ENCODE measurements at places on chromosomes 6 and 20.

DNA sequence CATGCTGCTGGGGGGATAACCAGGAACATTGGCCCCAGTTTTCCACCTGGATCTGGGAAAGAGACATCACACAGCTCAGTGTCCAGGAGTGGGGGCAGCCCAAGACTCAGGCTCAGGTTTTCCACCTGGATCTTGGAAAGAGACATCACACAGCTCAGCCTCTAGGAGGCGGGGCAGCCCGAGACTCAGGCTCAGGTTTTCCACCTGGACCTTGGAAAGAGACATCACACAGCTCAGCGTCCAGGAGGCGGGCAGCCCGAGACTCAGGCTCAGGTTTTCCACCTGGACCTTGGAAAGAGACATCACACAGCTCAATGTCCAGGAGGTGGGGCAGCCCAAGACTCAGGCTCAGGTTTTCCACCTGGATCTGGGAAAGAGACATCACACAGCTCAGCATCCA is 361.6 kb downstream of the THBS2 start:
- DNase-seq: no peak

DNA sequence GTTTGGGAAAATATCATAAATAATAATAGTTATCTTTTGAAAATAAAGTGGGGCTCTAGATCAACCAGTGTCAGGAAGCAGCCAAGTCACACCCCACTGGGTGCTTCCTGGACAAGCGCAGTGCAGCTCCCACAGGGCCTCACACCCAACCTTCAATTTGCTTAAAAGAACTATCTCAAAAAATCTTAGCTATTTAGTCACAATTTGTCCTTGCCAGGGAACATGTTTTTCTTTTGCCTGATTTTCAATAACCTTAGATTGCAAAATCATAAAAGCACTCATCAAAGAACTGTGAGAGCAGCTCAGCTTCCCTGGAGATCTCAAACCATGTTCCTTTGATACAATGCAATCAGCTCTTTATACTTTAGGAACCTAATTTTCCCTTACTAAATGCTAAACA is 1.6 kb upstream of the NCOA7 start:
- DNase-seq: no peak

DNA sequence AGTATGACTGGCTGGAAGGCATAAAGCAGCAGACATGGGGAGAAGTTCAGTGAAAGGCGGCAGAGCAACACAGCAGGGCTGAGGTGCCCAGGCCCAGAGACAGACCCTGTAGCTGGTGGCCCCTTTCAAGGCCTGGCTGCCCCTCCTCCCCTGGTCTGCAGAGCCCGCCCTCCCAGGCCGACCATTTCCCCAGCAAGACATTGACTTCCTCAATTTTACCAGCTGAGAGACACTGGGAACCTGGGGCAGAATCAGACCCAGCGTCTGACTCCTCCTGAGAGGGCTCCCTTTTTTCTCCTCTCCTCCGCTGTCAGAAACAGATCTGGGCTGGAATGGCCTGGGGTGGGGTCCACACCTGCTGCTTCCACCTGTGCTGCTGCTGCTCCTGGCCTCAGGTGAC is at the start of gene TREML4:
Gene TREML4, plus strand, starts transcription at position 254 of the 400 bp plus-strand sequence. Its CDS starts 79 bp downstream, at position 333.
- DNase-seq: no peak

- no peak for DNase-seq
Measured at GRCh38 chr6:76742919-76743318, 670.5 kb upstream of the IMPG1 start.

- no peak for DNase-seq
Measured at GRCh38 chr20:63254232-63254605, at the start of gene NKAIN4. Gene NKAIN4 (minus strand): TSS chr20:63254463. CDS start chr20:63254450, 13 bp downstream.

GRCh38 chr6:37110500-37111461 is 59.2 kb upstream of the PIM1 start:
- DNase-seq: no peak

DNA sequence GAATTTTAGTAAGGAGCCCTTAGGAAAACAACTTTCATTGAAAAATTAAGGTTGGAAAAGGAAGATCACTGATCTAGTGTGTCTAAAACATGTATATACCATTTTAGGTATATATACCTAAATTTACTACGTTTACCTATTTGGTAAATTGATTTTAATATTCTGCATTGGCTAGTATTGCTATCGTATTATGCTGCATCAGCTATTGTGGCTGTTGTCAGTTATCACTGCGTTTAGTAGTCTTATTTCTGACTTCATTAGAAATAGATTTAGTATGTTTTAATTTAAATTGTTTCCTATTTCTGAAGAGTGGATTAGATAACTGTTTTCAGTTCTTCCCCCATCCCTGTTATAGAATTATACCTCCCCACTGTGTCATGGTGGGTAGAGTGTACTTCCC is 101.7 kb upstream of the ARG1 start:
- no peak for DNase-seq

DNA sequence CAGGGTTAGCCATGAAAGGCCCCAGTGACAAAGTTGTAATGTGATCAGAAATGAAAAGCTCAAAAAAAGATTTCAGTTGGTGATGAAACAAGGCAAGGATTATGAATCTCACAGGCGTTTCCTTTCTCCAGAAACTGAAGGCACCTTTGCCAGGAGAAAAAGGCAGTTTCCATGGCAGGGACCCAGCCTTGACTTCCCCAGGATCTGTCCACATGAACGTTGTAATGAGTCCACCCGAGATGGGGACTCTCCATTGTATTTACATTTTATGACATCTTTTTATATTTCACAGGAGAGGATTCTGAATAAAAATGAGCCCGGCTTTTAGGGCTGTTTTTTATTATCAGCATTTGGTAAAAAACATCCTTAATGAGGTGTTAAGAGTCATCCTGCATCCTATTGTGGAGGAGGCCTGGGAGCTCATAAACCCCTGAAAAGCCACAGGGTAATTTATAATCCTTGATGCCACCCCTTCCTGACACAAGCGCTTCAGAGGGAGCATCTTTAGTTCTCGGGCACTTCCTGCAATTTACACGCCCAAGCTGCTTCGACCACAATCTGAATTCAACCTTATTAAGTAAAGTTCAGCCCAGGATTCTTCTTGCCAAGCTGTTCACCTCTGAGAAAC is 74.1 kb upstream of the SALL4 start:
- no peak for DNase-seq

- no peak for DNase-seq
Measured at GRCh38 chr6:168118935-168119334, 39.9 kb upstream of the FRMD1 start.

DNA sequence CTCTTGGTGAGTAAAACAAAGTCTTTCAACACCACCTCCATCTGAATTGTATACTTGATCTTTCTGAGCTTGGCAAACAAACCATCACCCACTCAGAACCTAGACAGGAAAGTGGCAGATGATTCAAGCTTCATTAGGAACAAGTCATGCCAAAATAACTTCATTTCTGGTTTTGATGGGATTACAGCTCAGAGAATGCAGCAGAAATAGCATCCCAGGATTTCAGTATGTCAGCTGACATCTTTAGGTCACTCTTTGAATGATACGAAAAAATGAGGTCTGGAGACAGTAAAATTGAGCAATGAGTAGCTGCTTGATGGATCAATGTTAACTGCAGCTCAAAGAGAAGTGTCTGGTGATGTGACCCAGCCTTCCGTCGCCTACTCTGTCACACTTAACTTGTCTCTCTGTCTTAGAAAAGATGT is 92.4 kb downstream of the GJA10 start:
- no peak for DNase-seq

DNA sequence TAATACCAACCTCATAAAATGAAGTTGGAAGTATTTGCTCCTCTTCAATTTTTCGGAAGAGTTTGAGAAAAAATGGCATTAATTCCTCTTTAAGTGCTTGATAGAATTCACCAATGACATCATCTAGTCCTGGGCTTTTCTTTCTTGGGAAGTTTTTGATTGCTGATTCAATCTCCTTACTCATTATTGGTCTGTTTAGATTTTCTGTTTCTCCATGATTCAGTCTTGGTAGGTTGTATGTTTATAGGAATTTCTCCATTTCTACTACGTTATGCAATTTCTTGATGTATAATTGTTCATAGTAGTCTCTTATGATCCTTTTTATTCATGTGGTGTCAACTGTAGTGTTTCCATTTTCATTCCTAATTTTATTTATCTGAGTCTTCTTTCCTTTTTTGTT is 176.9 kb upstream of the PRND start:
- no peak for DNase-seq

DNA sequence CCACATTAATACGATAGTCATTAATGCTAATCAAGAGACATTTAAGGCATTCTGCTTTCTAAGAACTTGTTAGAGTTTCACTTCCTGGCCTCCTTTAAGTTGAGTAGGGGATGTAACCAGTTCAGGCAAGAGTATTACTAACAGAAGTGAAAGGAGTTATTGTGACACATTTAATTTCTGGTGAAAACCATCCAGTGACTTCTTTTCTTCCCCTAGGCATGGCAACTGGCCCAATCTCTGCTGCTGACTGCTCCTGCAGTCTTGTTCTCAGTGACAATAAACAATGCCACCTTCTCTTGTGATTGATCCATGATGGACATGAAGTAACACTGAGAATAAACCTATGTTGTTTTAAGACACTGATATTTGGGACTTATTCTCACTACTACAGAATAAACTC is 130.9 kb upstream of the DEFB112 start:
- no peak for DNase-seq

DNA sequence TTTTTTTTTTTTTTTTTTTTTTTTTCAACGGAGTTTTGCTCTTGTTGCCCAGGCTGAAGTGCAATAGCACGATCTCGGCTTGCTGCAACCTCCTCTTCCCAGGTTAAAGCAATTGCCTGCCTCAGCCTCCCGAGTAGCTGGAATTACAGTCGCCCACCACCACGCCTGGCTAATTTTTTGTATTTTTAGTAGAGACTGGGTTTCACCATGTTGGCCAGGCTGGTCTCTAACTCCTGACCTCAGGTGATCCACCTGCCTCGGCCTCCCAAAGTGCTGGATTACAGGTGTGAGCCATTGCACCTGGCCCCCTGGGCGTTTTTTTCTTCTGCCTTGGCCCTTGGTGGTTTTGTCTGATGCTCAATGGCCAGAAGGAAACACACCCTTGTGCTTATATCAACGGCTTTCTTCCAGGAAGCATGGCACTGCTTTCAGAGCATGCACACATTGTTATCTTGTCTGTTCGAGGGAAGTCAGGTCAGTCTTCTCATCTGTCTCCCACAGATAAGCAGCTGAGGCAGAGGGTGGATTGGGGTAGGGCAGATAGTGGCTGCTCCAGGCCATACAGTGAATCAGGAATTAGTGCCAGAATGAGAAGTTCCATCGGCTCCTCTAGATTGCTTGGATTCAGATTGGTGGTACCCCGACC is 203.1 kb downstream of the TSHZ2 start:
- no peak for DNase-seq

DNA sequence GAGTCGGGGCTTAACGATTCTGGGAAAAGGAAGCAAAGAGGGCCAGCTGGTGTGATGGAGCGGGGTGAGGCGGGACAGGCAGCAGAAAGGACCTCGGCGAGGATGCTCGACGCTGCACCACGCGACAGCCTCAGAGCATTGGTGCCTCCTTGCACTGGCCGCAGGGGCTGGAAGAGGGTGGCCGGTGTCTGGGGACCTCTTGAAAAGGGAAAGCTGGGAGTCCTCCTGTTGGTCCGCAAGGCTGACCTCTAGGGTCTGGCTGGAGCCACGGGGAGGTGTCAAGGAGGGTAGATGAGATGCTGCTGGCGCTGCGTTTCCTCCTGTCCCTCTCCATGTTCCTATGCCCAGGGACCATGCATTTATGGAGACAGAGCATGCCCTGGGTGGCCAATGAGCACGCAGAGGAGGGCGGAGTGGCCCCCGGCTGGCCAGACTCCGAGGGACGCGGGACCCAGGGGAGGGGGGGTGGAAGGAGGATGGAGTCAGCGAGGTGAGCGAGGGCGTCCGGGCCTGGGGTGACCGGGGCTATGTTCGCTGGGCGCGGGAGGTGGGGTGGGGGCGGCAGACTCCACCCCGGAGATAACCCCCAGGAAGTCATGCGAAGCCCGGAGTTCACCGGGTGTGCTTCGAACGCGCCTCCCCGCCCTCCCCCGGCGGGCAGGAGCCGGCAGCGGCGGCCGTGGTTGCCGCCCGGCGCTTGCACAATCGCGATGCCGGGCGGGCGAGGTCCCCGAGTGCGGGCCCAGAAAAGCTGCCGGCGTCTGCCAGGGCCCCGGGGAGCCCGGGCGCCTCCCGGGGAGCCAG is at the start of gene CYP24A1:
Gene CYP24A1, minus strand, starts transcription at position 334 of the 804 bp plus-strand sequence. CDS start 407 bp downstream, outside the sequence.
- no peak for DNase-seq

- no peak for DNase-seq
Measured at GRCh38 chr20:64241061-64241460, 14.5 kb upstream of the PCMTD2 start.

DNA sequence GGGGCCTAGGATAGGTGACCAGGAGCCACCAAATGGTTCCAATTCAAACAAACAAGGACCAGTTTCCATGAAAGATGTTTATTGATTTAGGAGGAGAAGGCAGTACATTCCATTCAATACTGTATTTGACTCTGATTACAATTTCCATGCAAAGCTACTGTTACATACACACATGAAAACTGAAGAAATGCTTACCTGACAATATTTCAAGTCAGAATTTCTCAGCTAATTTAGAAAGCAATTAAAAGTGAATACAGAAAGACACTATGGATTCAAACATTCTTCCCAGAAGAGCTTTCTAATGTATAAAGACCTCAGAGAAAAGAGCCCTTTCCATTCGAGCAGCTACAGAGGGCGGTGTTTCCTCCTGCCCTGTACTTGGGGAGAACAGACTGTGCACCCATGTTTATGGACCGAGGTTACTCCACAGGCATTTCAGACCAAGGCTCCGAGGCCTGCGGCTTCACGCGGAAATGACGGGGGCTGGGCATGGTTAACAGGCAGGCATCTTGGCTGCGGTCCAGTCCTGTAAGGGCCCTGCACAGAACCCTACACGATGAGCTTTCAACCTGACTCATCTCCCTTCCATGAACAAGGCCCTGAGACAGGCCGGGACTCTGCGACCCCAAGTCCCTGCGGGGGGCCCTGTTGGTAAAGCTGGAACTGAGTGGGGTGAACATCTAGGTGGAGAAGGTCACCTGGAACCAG is 25.7 kb upstream of the TCFL5 start:
- no peak for DNase-seq

- no peak for DNase-seq
Measured at GRCh38 chr20:1618479-1618878, 1.3 kb downstream of the SIRPB1 start.

- no peak for DNase-seq
Measured at GRCh38 chr20:32925481-32926196, 66.9 kb downstream of the EFCAB8 start.

DNA sequence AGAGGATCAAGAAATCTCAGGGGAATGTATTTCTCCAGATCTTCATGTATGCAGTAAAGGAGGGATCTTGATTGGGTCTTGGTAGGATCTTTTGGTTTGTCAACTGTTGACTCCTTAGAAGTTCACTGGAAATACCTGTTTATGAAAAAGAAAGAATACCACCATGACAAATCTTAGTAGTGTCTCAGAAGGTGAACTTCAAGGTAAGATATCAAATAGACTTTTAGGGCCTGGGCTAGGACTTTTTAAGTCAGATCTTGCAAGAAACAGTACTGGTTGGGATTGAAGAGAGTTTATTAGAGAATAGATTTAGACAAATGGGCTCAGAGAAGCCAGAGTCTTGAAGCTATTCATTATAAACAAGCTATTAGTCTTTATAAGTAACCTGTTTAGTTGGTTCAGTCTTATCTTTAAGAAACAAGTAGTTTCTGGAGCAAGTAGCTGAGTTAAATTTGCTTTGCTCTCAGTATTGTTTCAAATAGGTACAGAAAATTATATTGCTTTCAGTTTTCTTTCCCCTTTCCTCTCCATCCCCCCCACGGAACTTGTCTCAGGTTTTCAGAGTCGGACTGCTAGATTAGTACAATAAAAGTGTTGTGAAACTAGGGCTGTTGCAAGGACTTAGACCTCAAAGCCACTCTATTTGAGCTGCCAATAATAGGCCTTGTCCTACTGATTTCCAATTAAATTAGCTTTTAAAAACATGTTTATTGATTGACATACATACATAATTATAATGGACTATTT is 529.1 kb upstream of the CITED2 start:
- DNase-seq: no peak

Data from activated CD4-positive, CD25-positive, alpha-beta regulatory T cell (primary cell).